ENCODE measurements at places on chromosomes 5 and 9.

DNA sequence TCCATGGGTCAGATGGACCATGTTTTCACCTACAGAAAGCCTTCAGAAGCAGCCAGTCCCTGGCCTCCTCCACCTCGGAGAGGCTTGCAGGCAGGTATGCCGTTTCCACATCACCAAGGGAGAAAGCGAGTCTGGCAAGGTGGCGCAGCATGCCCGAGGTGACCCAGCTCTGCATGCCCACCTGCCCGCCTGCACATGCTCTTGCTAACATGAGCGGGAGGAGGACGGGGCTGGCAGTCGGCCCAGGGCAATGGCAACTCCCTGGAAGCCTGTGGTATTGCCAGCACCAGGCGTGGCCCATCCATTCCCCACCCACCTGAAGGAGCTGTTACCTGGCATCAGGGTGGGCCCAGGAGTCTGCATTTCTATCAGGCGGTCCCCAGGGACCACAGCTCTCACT lies 3.3 kb upstream of the NINJ1 start:
- no peak for DNase-seq

DNA sequence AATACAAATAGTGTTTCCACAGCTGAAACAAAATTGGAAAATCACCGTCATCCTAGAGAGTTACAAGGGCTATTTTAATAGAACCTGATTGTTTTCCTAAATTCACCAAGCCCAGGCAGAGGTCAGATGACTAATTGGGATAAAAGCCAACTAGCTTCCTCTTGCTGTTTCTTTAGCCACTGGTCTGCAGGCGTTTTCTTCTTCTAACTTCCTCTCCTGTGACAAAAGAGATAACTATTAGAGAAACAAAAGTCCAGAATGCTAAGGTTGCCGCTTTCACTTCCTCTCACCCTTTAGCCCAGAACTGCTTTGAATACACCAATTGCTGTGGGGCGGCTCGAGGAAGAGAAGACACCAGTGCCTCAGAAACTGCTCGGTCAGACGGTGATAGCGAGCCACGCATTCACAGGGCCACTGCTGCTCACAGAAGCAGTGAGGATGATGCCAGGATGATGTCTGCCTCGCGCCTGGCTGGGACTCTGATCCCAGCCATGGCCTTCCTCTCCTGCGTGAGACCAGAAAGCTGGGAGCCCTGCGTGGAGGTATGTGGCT lies at the start of gene TLR4:
Gene TLR4, plus strand, starts transcription at position 380 of the 552 bp plus-strand sequence. Its CDS starts 70 bp downstream, at position 450.
- no peak for DNase-seq

DNA sequence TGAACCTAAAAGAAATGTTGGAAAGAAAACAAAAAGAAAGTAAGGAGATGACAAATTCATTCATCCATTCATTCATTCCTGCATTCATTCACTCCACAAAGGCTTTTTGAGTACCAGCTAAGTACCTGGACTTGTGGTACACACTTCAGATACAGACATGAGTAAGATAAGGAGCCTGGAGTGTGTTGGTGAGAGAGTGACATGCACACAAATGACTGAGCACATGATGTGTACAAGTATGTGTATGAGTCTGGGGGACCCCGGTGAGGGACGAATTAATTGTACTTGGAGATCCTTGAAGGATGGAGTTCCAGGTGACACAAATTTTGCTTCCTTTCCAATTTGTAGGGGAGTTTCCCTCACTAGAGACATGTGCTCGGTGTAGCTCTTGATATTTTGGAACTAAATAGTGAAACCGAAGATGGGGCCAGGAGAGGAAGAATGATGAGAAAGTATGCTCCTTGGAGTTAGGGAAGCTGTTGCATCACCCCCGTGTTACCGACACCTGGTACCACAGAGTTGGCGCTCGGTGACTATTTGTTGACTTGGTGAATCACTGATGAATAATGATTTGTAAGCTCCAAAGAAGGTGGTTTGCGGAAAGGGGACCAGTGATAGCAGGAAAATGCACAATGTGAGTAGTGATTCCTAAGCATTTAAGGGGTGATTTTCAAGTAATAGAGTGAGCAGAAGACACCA lies 509.8 kb downstream of the CCDC171 start:
- DNase-seq, result no peak

DNA sequence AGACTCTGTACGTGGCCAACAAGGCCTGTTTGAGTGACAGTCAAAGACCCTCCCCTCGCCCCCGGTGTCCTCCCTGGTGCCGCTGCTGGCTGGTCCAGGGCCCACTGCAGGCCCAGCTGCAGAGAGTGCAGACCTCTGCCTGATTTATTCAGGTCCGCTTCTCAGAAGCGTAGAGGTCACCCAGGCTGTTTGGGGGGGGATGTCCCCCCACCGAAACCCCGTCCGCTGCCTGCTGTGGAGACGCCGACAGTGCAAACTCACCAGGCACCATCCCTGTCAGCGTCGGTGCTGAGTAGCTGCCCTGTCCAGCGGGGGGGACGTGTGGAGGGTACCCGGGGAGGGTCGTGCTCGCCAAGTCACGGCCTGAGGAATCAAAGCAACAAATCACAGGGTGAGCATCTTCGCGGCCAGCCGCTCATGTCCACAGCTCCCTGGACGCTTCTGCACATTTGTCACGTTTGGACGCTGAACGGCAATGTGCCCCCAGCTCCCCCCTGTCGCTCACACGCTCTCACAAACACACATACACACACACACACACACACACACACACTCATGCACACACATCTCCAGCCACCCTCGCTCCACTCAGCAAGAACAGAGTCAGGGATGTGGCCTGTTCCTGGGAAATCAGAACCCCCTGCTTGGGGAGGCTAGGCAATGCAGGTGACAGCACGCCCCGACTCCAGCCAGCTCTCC lies 152.2 kb downstream of the PAX5 start:
- no peak for DNase-seq

DNA sequence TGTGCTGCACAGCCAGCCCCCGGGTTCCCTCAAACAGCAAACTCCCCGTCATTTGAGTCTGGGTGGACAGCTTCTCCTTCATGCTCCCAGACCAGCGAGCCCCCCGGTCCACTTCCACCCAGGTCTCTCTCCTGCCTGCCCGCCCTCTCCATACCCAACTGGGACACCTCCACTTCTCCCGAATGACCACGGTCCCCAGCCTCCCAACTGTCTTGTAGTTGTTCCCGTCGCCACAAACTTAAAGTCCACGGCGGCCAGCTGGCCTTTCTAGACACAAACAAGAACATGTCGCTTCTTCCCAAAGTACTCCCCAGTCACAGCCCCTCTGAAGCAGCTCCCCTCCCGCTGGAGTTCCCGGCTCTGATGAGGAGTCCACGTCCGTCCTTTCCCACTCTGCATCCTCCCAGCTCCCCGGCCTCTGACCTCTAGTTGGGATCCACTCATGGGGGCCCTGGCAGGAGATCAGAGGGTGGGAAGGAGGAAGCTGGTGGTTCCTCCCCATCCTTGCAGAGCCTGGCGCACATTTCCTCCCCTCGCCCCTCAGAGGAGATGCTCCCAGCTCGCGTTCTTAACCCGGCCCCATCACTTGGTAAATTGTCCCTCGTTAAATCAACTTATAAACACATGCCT lies 24.1 kb upstream of the PPP1R26 start:
- DNase-seq, result no peak
